ENCODE measurements at places on chromosomes 6 and 20.

DNA sequence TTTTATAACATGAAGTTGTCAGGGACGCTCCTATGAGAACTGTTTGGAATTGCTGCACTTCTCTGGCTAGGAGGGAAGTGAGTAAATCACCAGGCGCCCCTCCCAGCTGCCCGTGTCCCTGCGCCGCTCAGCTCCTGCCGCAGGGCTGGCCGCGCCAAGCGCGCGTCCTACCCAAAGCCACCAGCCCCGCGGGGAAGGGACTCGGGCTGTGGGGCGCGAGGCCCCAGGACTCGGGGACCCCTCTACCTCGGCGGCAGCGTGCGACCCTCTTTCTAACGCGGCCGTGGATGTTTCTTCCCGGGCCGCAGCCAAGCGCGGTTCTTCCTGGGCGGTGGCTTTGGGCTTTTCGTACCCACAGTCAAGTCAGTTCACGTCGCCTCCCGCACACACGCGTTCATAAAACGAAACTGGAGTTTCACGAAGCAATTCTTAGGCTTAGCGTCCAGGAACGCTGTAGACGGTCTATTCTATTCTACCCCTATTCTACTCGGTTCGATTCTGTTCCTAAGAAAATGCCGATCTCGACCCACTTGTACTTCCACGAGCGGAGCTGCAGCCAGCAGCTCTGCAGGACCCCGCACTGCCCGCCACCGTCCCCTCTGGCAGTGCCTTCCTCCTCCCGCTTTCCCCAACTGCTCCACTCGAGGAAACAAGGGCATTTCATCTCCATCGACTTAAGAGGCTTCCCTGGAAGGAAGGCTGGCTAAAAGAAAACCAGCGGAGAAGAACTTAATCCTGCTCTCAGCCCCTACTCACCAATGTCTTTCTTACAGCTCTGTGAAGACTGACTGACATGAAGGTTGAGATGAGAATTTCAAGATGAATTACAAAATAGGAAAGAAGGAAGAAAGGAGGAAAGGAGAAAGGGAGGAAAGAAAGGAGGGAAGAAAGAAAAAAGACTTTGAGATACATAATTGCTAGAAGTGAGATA lies 15.4 kb downstream of the FOXC1 start:
- no peak for DNase-seq

DNA sequence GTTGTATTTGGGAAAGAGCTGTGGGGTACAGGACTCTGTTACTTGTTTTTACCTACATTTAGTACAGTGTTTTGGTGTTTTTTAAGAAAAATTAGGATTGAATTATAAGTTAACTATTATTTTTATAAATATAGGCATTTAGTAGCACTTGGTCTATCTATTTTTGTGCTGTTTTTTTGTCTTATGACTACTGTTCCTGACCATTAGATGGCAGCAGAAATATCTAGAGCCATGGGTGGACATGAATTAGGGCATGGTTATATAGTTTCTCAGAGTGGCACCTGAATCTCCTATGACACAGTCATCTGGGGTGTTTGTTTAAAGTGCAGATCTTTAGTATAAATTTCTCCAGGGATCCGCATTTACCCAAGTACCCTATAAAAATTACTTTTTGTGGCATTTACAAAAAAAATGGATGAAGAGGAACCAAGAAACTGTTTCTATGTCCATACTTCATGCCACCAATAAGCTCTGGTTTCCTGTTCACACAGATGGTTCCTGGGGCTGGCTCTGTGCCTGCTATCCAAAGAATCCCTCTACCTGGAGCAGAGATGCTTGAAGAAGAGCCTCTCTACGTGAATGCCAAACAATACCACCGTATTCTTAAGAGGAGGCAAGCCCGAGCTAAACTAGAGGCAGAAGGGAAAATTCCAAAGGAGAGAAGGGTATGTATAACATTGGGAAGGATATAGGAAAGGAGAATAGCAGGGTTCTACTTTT lies 19.8 kb downstream of the NFYA start:
- no peak for DNase-seq

DNA sequence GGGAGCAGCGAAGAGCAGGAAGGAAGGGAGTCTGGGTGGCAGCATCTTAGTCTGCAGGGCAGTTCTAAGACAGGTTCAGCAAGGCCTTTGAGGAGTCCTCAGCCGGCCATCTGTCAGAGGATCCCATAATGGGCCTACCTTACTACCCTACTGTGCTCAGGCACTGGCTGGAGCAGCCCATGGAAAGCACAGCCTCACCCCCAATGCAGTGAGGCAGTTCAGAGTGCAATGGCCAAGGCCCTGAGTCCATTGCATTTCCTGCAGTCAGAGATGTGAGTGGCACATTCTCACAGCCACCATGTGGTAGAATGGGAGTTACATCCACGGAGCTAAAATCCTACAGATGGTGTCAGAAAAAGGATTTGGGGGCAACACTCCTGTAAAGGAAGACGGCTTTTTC lies 19.4 kb upstream of the OVOL2 start:
- DNase-seq, result no peak

GRCh38 chr20:46899621-46900020 lies 5.0 kb downstream of the EYA2 start:
- no peak for DNase-seq

GRCh38 chr20:46199198-46199597 lies 81.1 kb downstream of the CD40 start:
- no peak for DNase-seq

Data from hematopoietic multipotent progenitor cell treated with erythropoietin and hydrocortisone succinate and interleukin-3 and kit ligand, for 17 days (in vitro differentiated cells).